ENCODE measurements at places on chromosomes 12 and 14.
A peak's percentile ranks its signal among the peaks of the same experiment; 100 is the strongest.

- DNase-seq, result no peak
Measured at GRCh38 chr14:101508196-101508947, 52.9 kb upstream of the DIO3 start.

DNA sequence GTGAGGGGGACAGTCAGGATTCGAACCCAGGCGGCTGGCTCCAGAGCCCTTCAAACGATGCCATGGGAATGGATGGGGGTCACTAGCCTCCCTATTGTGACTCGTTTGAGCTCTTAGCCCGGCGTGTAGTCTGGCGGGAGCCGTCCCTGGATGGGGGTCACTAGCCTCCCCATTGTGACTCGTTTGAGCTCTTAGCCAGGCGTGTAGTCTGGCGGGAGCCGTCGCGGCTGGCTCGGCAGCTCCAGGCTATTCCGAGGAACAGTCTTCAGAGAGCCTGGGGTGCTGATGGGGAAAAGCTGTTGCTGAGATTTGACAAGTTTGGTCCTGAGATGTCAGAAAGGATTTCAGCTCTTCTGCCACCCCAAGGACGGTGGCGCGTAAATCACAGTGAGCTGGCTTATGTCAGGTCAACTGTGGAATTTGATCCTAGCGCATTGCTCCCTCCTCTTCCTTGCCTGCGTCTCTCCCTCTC, 58.3 kb downstream of the CALM1 start:
- DNase-seq, result no peak

- DNase-seq, result peak; percentile 95
Measured at GRCh38 chr12:57093415-57094207, 4.7 kb downstream of the NAB2 start.

GRCh38 chr12:114209861-114210260, 196.1 kb downstream of the TBX5 start:
- no peak for DNase-seq

DNA sequence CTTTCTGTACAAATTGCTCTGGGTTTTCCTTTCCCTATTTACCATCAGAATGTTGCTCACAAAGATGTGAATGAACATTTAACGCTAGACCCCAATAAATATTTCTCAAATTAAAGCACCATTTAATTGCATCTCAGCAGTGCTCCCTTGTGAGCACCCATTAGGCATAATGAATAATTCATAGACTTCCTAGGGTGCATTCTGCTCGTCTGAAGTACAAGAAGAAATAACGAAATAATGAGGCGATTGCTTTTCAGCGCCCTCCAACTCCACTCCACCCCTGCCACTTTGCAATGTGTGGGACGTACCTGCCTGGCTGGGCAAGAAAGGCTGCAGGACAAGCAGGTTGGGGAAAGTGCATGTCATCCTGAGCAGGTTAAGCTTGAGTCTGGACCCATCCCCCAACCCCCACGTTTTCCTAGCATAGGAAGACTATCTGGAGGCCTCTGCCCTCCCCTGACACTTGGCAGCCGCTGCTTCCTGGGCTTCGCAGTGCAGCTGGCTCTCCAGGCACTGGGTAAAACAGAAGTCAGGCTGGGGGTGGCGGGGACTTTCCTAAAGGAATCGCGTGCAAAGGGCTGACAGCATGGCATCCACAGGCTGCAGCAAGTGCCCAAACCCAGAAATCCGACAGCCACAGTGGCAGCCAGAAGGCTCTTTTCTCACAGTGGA, 253.7 kb downstream of the DUSP6 start:
- peak; percentile 36 for DNase-seq

DNA sequence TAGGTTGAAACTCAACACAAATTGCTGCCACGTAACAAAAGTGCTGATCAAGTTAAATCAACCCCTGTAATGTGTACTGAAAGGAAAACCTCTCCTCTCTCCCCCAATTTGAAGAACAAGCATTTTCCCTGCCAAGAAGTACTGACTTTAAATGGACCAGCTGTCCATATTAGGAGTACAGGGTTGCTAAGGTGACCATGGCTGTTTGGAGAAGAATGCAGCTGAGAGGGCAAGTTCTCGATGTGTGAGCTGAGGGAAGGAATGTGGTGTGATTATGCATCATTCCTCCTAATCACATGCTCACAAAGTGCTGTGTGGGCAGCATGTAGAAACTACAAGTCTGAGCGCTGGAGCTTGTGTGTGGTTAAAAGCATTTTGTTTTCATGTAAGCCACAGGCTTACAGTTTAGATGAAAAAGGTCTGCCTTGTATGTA, 50.9 kb upstream of the CCT2 start:
- DNase-seq, result peak; percentile 97

- DNase-seq, result no peak
Measured at GRCh38 chr14:68612049-68612448, 180.8 kb downstream of the ZFP36L1 start.

GRCh38 chr12:58489394-58489793, 430.9 kb downstream of the LRIG3 start:
- DNase-seq, result no peak

DNA sequence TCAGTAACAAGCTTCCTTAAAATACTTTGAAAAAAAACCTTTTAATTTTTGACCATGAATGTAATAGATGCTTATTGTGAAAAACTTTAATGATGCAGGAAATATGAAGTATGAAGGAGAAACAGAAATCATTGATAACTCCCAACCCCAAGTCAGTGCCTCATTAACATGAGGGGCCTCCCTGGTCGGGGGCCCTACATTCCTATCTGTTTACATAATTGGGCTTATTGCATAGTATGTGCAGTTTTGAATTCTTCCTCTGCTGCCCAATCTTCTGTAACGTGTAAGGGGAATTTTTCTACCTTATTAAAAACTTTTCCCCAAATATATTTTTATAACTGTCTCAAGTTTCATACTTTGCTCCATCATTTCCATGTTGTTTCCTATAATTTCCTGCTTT, 63.0 kb downstream of the SLC25A47 start:
- no peak for DNase-seq

DNA sequence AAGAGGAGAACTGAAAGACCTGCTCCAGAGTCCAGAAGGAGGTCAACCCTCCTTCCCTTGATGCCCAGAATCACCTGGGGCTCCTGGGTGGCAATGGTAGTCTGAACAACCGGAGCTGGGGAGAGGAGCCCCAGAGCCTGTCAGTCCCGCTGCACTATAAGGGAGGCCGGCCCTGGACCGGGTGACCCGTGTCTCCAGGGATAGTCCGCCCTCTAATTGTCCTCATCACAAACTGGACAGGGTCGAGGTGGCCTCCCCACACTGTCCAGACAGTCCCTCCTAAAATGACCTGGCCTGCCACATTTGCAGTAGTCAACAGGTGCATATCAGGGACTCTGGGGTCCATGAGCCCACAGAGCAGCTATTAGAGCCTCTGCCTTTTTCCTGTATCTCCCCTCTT, 43.2 kb downstream of the HSD17B6 start:
- no peak for DNase-seq

- no peak for DNase-seq
Measured at GRCh38 chr12:104712477-104712876, 245.6 kb downstream of the SLC41A2 start.

GRCh38 chr12:118089782-118090181, 14.0 kb downstream of the VSIG10 start:
- DNase-seq, result no peak

- no peak for DNase-seq
Measured at GRCh38 chr12:129877411-129877810, 26.4 kb downstream of the TMEM132D start.

- DNase-seq, result no peak
Measured at GRCh38 chr12:48340943-48341342, 9.8 kb downstream of the ZNF641 start.

DNA sequence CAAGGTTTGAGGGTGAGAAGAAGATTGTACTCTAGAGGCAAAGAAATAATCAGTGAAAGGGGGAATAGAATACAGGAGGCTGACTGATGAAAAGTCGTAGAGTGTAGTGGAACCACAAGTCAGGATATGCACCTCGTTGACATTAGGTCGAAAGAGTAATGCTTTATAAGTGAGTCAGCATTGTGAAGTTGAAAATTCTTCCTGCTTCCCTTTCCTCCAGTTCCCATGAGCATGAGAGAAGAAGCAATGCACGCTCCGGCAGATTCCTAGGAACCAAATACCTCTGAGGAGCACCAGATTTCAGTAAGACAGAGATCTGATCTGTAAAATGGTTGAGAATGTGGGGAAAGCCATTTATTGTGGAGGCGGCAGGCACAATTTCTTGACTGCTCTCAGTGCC, 16.5 kb downstream of the CCER1 start:
- peak; percentile 61 for DNase-seq

DNA sequence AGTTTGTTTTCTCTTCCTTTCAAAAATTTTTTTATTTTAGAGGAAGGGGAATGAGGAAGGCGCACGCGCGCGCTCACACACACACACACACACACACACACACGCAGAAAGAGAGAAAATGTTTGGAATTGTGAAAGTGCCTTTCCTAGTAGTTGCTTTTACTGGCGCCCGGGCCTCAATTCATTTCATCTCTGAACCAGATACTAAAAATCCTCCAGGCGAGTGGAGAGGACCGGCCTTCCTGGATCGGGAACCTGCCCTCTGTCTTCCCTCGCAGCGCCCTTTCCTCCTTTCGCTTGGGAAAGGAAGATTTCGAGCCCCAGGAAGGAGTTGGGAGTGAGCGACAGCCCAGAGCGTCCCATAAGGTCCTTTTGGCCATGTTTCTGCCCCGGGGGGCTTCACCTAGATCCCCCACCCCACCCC, 7.8 kb upstream of the TBX3 start:
- DNase-seq, result no peak

All from foreskin fibroblast (primary cell).